ENCODE measurements at places on chromosomes 6 and 20.

- no peak for DNase-seq
Observed at GRCh38 chr6:111713236-111713635, 107.6 kb upstream of the TRAF3IP2 start.

DNA sequence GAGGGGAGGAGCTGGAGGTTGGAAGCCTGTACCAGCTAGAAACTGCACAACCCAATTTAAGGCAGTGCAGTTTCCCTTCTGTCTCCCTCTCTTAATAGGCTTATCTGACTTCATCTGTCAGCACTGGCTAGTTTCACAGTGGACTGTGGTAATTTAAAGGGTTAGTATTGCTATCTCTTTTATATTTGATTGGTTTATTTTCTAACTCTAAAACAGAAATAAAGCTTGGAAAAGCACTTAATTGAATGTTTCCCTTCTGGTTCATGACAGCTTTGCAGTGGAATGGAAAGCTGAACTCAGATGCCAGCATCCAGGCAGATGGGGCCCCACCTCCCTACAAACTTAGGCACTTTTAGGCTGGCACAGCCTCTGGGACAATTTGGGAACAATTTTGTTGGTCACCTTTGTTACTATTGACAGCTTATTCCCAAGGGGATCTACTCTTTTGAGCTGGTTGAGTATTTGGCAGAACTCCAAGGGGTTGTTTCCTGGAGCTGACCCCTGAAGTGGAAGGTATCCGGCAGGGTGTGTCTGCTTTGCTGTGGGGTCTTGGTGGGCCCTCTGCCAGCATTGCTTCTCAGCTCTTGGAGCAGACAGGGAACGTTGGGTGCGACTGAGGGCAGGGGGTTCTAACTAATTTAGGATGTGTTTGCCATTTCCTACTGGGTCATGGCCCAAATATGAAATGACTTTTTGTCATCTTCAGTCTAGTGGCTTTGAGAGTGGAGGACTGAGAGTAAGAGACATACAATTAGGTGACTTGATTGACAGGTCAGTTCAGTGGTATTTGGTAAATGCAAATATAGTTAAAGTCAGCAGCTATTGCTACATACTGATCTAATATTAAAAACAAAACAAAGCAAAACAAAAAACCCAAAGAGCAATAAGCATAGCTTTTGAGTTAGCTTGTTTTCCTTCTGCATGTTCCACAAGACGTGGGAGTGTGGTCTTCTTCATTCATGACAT, 9.3 kb downstream of the SH3BGRL2 start:
- DNase-seq: no peak

- DNase-seq: no peak
Observed at GRCh38 chr20:32282461-32282860, 5.0 kb downstream of the KIF3B start.

GRCh38 chr6:22001396-22002027, 295.3 kb downstream of the PRL start:
- DNase-seq: peak; percentile 20

- DNase-seq: no peak
Observed at GRCh38 chr6:21831521-21832291, 238.2 kb downstream of the SOX4 start.

DNA sequence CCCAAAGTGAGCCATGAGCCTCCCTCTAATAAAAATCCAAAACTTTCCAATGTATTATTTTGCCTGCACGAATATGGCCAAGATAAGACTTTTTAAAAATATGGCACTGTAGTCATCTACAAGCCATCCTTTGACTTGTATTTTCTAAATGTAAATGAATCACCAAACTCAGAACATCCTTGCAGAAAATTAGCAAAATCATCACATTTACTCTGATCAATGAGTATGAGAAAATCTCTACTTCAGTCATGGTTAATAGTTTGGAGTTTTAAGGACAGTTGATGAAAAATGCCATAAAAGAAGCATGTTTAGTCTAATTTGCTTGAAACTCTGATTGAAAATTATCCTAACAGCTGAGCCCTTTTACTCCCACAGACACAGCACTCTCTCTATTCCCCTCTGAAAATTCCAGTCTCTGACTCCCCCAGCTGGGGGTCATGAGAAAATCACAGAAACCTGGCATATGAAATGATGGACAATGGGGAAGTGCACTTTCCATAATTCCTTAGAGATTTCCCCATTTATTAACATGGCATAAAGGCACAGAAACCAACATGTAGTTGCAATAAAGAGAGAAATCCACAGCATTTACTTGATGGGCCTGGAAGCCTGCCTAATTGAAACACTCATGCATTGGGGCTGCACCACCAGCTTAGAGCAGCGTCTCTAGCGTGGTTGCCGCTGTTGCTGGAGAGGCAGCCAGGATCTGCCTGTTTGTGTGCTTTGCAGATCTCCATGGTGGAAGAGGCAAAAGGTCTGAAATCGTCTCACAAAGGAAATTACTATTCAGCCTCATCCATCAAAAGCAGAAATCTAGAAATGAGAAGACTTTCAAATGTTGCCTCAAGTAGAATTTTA, 214.0 kb downstream of the WDR27 start:
- no peak for DNase-seq

DNA sequence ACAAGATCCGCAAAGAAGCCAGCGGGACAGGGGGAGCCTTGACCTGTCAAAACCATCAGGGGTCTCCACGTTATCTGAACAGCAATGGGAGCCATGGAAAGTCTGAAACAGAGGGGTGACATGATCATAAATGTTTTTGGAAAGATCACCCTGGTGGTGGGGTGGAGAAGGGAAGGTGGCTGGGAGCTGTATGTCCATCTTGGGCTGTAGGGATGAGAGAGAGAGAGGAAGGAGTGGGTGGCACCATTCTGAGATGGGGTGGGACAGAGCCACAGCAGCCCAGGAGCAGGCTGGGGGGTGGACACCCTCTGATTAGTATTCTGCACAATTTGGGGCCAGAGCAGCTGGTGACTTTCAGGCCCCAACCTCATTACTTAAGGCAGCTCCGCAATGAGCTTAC, 30.1 kb downstream of the ANKRD60 start:
- DNase-seq: no peak

GRCh38 chr6:152531659-152532058, 105.5 kb downstream of the SYNE1 start:
- DNase-seq: no peak

- no peak for DNase-seq
Observed at GRCh38 chr6:13711324-13711732, 307 bp downstream of the RANBP9 start.

DNA sequence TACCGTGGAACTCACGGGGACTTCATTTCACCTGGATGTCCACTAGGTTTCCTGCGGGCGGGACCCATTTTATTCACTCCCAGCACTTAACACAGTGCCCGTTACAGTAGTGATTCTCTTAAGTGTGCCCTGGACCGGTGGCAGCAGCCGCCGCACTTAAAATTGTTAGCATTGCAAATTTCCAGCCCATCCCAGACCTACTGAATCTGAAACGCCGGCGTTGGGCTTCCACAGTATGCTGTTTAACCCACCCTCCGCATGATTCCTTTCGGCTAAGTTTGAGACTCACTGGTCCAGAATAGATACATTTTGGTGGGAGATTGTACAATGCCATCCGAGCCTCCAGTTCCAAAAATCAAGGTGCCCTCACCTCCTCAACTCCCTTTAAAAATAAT, 967 bp downstream of the SMPDL3A start:
- DNase-seq: no peak

DNA sequence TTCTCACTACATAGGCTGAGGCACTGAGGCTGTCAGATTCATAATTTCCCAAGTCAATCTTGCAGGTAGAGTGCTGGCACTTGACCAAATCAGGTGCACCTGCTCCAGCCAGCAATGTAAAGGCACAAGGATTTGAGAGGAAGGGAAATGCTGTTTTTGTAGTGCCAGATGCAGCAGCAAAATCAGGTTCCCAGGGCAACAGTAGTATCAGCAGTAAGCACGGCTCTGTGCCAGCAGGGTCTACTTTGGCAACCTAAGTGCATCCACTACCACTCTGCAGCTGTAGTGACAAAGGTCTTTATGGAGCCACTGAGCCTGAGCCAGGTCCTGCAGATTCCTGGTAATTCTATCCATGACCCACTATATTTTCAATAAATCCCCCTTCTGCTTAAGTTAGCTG, 329.5 kb downstream of the TPBG start:
- DNase-seq: no peak

DNA sequence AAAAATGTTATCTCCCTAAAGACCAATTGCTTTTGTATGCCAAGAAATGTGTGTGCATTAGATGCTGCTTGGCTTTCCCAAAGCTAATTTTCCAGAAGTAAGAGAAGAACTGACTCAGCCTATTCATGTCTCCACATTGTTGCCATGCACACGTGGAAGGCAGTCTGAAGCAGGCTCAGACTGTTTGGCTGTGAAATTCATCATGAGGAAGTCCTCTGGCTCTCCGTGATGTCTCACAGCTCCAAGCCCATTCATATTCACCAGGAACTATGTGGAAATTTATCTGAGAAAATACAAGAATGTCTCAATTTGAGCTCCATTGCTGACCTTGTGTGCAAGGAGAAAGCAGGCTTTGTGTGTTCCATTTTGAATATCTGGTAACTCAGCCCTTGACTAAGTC, 1022.2 kb upstream of the GJE1 start:
- peak; percentile 71 for DNase-seq

GRCh38 chr20:25220810-25221591, 25.5 kb downstream of the ENTPD6 start:
- DNase-seq: no peak

- DNase-seq: peak; percentile 28
Observed at GRCh38 chr6:133921249-133921859, 31.7 kb upstream of the TBPL1 start.

DNA sequence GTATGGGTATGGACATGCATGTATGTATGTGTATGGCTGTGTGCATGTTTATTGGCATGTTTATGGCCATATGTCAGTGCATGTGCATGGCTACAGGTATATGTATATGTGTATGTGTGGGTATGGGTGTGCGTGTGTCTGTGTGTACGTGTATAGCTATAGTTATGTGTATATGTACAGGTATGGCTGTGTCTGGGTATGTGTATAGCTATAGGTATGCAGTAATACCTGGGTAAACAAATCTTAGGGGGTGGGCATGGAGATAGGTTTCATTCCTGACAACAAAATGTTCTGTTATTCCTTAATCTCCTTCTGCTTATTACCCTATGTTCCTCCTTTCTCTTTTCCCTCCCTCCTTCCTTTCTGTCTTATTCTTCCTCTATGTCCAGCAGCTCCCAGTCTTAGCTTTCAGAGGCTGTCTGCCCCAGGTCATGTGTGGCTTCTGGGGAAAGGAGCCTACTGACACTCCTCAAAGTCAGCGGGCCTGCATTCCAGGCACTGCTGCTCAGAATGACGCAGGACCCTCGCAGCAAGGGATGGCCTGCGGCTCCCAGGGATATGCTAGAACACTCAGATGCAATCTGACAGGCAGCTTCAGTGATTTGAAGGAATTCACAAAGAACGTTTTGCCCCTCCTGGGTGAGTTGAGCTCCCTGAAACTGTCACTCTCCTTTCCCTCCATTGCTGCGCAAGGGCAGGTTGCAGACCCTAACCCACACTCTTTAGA, 139.3 kb upstream of the PHACTR1 start:
- DNase-seq: no peak

DNA sequence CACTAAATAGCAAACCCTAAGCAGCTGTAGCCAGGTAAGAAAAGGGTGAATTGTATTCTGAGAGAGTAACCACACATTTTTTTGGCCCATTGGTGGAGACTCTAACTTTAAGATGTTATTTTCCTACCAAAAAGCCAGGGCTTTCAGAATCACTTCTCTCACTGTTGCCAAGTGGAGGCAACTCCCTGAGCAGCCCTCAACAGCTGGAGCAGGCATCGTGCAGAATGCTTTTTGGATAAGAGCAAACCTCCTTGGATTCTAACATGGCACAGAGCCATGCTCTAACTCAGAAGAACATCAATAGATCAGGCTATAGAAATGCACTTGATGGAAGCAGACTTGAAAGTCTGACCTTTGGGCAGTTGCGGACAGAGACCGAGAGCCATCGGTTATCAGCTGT, 722.2 kb upstream of the CHD6 start:
- no peak for DNase-seq

DNA sequence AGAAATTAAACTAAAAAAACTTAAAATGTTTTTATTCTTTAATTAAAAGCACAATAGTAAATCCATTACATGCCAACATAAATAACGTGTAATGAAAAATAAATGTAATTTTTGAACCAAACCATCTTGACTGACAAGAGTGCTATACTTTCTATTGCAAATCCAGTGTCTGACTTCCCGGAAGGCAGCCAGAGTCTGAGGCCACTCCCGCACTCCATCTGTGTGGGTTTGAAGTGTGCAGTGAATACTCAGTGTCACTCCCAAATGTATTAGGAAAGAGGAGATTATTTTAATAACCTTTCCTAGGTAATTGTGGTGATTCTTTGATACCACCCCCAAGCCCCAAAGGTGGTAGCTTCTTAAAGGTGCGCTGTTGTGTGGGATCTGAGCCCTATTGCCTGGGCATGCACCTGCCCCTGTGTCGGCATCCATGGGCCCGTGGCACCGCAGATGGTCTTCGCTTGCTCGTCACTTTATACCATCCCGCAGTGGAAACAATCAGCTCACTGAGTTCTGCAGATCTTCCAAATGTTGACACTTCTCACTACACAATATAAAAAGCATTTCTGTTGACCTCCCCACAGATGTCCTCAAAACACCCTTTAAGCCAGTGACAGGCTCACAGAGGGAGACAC, 391.2 kb downstream of the THBS2 start:
- no peak for DNase-seq

GRCh38 chr6:156821707-156822106, 44.5 kb downstream of the ARID1B start:
- no peak for DNase-seq

DNA sequence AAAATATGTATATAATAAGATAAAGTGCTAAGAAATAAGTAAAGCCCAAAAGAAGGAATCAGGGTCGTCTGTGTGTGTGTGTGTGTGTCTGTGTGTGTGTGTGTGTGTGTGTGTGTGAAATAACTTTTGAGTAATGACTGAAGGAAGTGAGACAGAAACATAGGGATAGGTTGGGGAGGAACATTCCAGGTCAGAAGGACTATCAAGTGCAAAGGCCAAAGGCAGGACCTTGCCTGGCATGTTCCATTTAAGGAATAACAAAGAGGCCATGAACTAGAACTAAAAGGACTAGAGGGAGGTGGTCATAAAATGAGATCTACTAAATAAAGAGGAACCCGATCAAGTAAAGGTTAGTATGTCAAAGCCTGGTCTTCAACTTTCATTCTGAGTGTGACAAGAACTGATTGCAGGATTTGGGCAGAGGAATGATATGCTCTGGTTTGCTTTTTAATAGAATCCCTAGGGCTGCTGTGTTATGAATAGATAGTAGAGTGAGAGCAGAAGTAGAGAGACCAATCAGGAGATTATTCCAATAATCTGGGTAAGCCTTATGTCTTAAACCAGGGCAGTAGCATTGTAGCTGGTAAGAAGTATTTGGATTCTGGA, 6.9 kb downstream of the ENPP3 start:
- DNase-seq: no peak

Measured in skeletal muscle cell (primary cell).